Adrenal gland (tissue), 19 donors: ENCODE measurements at places on chromosomes 11 and 22.
A peak's percentile ranks its signal among the peaks of the same experiment; 100 is the strongest.

- H3K36me3 ChIP-seq: no peaks in the 10 kb centered on the region
- DNase-seq: no peak
- no peaks in the 10 kb centered on the region for H3K4me1 ChIP-seq
- no peaks in the 10 kb centered on the region for H3K27me3 ChIP-seq
- no peak overlapping the region for H3K4me3 ChIP-seq
Measured at GRCh38 chr22:48309836-48310235, 1517.8 kb downstream of the BRD1 start.

- H3K27ac ChIP-seq: no peak overlapping the region
- DNase-seq: peak; percentile 22
- no peaks in the 10 kb centered on the region for H3K4me1 ChIP-seq
- H3K36me3 ChIP-seq: no peaks in the 10 kb centered on the region
Measured at GRCh38 chr11:6544921-6545850, 48.1 kb downstream of the DNHD1 start.

DNA sequence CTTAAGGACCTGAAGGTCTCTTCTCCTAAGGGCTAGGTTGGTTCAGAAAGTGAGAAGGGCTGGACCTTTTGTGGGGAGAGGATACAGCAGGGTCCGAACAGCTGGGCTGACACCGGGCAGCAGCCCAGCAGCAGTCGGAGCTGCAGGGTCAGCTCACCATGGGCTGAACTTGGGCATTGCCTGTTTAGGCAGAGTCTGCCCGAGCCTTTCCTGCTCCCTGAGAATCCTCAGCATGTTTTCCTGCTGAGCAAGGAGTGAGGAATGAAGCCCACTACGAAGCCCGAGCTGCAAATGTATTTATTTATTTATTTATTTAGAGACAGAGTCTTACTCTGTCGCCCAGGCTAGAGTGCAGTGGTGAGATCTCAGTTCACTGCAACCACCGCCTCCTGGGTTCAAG is 83.9 kb downstream of the PTPRJ start:
- no peaks in the 10 kb centered on the region for H3K27me3 ChIP-seq
- H3K36me3 ChIP-seq: no peaks in the 10 kb centered on the region
- no peak for DNase-seq
- no peak overlapping the region for H3K4me3 ChIP-seq
- H3K27ac ChIP-seq: no peak overlapping the region

DNA sequence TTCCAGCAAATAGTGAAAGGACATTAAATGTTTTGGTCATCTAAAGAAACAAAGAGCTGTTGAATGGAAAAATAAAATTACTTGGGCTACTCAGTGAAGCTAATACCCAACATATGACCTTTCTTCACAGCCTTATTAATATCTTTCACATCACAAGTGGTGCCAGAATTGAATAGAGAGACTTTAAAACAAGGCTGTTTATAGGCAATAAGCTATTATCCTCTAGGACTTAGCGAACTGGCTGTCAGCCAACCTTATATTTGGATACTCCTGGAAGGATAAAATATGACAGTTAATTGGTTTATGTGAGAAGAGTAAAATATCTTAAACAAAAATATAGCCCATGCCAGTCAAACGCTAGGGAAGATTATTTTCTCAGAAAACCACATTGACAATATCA is 225.5 kb upstream of the BLID start:
- no peak for DNase-seq
- H3K4me1 ChIP-seq: peaks cover 4% of the 10 kb centered on the region

DNA sequence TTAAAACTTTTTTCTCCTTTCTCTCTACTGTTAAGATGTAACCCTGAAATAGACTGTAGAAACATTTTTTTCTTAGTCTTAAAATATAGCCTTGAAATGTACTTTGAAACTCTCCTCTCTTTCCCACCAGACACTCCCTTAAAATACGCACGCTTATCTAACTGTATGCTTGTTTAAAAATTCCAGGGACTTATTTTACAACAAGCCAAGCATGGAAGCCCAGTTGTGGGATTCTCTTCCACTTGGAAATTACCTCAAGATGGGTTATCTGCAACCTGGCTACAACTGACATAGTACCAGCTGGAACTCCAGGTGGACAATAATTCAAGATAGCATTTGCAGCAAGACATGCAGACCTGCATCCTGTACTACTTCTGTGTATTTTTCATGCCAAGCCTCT is 12.1 kb upstream of the CHORDC1 start:
- H3K27ac ChIP-seq: no peak overlapping the region
- no peaks in the 10 kb centered on the region for H3K4me1 ChIP-seq
- no peak overlapping the region for H3K4me3 ChIP-seq
- DNase-seq: no peak
- no peaks in the 10 kb centered on the region for H3K27me3 ChIP-seq

DNA sequence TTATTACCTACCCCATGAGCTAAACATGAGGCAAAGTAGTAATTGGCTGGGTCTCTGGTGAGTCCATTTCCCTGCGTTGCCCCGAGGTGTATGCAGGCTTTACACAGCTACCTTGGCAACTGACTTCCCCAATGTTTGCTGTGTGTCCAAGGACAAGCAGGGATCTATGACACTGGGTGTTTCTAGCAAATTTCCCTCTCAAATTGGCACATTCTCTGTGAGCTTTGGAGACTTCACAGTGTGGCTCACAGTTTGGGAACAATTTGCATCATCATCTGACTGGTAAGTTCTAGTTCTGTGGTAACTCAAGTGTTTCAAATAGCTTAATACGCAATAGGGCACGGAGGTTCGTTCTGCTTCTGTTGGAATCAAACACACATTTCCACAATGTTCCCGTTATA is 12.5 kb downstream of the NNMT start:
- DNase-seq: no peak
- H3K27ac ChIP-seq: no peak overlapping the region
- peak overlapping the region; percentile 3 for H3K4me3 ChIP-seq
- no peaks in the 10 kb centered on the region for H3K27me3 ChIP-seq
- H3K4me1 ChIP-seq: peaks cover 8% of the 10 kb centered on the region

- H3K4me1 ChIP-seq: no peaks in the 10 kb centered on the region
- H3K4me3 ChIP-seq: no peak overlapping the region
- H3K27me3 ChIP-seq: no peaks in the 10 kb centered on the region
- H3K27ac ChIP-seq: no peak overlapping the region
- DNase-seq: no peak
- H3K36me3 ChIP-seq: no peaks in the 10 kb centered on the region
Measured at GRCh38 chr11:114610984-114611944, 15.7 kb upstream of the NXPE4 start.

- no peak for DNase-seq
- no peaks in the 10 kb centered on the region for H3K27me3 ChIP-seq
- H3K4me3 ChIP-seq: no peak overlapping the region
- no peaks in the 10 kb centered on the region for H3K36me3 ChIP-seq
Measured at GRCh38 chr11:98531576-98531975, 489.2 kb upstream of the CNTN5 start.

- DNase-seq: no peak
- H3K4me3 ChIP-seq: no peak overlapping the region
- H3K27ac ChIP-seq: no peak overlapping the region
- no peaks in the 10 kb centered on the region for H3K36me3 ChIP-seq
- H3K27me3 ChIP-seq: peaks cover 17% of the 10 kb centered on the region
- H3K4me1 ChIP-seq: no peaks in the 10 kb centered on the region
Measured at GRCh38 chr11:107608809-107609208, 17.9 kb downstream of the ELMOD1 start.

DNA sequence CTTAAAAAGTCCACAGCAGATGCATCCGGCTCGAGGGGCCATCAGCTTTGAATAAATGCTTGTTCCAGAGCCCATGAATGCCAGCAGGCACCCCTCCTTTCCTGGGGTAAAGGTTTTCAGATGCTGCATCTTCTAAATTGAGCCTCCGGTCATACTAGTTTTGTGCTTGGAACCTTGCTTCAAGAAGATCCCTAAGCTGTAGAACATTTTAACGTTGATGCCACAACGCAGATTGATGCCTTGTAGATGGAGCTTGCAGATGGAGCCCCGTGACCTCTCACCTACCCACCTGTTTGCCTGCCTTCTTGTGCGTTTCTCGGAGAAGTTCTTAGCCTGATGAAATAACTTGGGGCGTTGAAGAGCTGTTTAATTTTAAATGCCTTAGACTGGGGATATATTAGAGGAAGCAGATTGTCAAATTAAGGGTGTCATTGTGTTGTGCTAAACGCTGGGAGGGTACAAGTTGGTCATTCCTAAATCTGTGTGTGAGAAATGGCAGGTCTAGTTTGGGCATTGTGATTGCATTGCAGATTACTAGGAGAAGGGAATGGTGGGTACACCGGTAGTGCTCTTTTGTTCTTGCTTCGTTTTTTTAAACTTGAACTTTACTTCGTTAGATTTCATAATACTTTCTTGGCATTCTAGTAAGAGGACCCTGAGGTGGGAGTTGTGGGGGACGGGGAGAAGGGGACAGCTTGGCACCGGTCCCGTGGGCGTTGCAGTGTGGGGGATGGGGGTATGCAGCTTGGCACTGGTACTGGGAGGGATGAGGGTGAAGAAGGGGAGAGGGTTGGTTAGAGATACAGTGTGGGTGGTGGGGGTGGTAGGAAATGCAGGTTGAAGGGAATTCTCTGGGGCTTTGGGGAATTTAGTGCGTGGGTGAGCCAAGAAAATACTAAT is 1.9 kb downstream of the NEAT1 start:
- H3K4me3 ChIP-seq: peak overlapping the region; percentile 64
- DNase-seq: peak; percentile 73
- peak overlapping the region; percentile 91 for H3K27ac ChIP-seq
- H3K4me1 ChIP-seq: peaks cover 23% of the 10 kb centered on the region
- no peaks in the 10 kb centered on the region for H3K27me3 ChIP-seq
- H3K36me3 ChIP-seq: peaks cover 39% of the 10 kb centered on the region

- H3K36me3 ChIP-seq: no peaks in the 10 kb centered on the region
- no peak for DNase-seq
- no peaks in the 10 kb centered on the region for H3K4me1 ChIP-seq
Measured at GRCh38 chr11:65398362-65398910, 12.0 kb downstream of the FRMD8 start.

- DNase-seq: no peak
- no peaks in the 10 kb centered on the region for H3K4me1 ChIP-seq
- no peak overlapping the region for H3K4me3 ChIP-seq
- no peaks in the 10 kb centered on the region for H3K36me3 ChIP-seq
- no peak overlapping the region for H3K27ac ChIP-seq
Measured at GRCh38 chr11:111200010-111200534, 45.5 kb upstream of the POU2AF2 start.

DNA sequence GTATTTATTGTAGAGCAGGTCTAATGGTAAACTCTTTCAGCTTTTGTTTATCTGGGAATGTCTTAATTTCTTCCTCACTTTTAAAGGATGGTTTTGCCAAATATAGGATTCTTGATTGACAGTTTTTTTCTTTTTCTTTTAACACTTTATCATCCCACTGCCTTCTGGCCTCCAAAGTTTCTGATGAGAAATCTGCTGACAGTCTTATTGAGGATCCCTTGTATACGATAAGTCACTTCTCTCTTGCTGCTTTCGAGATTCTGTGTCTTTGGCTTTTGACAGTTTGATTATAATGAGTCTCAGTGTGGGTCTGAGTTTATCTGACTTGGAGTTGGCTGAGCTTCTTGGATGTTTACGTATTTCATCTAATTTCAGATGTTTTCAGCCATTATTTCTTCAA is 6.7 kb upstream of the TSKU start:
- no peaks in the 10 kb centered on the region for H3K4me1 ChIP-seq
- H3K4me3 ChIP-seq: no peak overlapping the region
- DNase-seq: no peak
- no peaks in the 10 kb centered on the region for H3K36me3 ChIP-seq
- no peak overlapping the region for H3K27ac ChIP-seq
- H3K27me3 ChIP-seq: no peaks in the 10 kb centered on the region

DNA sequence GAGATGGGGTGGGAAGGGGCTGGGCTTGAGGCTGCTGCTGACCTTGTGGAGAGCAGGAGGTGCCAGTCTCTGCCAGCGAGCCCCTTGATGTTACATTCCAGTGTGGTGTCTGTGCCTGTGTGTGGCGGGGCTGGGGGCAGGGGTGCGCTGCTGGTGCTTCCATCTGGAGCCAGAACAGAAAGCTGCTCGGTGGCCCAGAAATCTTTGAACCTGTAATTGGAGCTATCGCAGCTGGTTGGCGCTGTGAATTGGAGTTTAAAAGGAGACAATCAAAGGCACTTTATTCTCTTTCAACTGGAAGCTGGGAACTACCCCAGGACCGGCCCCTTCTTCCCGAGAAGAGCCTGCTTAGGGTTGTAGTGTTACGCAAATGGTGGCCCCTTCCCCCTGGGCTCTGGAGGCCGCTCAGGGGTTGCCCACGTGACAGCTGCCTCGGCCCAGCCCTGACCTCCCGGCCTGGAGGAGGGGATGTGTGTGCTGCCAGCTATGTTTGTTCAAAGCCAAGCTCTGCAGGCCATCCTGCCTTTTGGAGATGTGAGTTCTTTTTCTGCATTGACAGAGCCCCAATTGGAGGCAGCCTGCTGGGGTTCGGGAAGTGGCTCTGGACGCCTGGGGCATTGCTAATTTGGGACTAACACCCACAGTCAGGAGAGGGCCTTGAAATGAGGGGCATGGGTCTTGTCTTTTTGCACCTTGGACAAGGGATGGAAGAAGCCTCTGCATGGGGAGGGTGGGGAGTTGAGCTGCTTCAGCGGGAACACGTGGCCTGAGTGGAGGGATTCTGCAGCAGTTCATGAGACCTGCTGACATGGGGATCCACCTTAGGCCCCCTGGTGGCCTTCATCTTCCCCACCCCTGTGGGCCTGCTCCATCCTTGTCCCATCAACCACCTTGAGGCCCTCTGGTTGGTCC is 14.0 kb upstream of the ARSA start:
- no peaks in the 10 kb centered on the region for H3K36me3 ChIP-seq
- peaks cover 19% of the 10 kb centered on the region for H3K27me3 ChIP-seq
- peak overlapping the region; percentile 58 for H3K27ac ChIP-seq
- H3K4me1 ChIP-seq: no peaks in the 10 kb centered on the region

GRCh38 chr11:65575568-65576231 is at the start of gene EHBP1L1:
EHBP1L1 (plus strand) TSS chr11:65576053; CDS start chr11:65576303, 250 bp downstream.
- peak within 1 kb of the TSS; percentile 79 for H3K27ac ChIP-seq
- peaks cover 16% of the 10 kb centered on the region for H3K36me3 ChIP-seq
- H3K27me3 ChIP-seq: no peaks in the 10 kb centered on the region
- H3K4me1 ChIP-seq: peaks cover 57% of the 10 kb centered on the region

DNA sequence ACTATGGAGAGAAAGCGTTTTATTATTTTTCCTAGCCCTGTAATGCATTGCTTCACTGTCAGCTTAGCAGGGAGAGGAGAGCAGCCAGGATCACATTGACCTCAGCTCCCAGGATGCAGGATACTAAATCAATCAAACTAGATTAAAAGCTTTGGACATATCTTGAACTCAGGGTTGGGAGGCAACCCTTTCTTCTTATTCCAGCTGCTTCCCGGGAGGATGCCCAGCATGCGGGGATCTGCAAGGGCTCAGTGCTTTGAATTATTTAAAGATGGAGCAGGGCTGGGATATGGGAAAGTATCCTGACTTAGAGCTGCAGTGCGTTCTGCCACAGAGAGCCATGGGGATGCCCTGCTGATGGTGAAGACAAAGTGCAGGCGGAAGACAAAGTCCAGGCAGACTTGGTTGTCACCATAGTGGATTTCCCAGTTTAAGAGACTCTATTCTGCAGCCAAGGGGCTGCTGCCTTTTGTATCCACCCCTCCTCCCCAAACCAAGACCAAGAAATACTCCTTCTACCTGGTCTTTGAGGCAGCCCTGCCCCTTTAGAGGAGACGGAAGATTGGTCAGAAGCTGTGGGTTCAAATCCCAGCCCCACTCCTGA is 1035.0 kb downstream of the TBC1D22A start:
- H3K36me3 ChIP-seq: no peaks in the 10 kb centered on the region
- H3K4me1 ChIP-seq: no peaks in the 10 kb centered on the region
- H3K27me3 ChIP-seq: no peaks in the 10 kb centered on the region
- H3K4me3 ChIP-seq: no peak overlapping the region
- H3K27ac ChIP-seq: no peak overlapping the region
- DNase-seq: no peak

- no peaks in the 10 kb centered on the region for H3K4me1 ChIP-seq
- no peak for DNase-seq
- no peak overlapping the region for H3K27ac ChIP-seq
- no peaks in the 10 kb centered on the region for H3K27me3 ChIP-seq
- no peaks in the 10 kb centered on the region for H3K36me3 ChIP-seq
Measured at GRCh38 chr11:79198898-79199250, 242.0 kb downstream of the TENM4 start.
